ENCODE measurements at places on chromosomes 1 and 21.

DNA sequence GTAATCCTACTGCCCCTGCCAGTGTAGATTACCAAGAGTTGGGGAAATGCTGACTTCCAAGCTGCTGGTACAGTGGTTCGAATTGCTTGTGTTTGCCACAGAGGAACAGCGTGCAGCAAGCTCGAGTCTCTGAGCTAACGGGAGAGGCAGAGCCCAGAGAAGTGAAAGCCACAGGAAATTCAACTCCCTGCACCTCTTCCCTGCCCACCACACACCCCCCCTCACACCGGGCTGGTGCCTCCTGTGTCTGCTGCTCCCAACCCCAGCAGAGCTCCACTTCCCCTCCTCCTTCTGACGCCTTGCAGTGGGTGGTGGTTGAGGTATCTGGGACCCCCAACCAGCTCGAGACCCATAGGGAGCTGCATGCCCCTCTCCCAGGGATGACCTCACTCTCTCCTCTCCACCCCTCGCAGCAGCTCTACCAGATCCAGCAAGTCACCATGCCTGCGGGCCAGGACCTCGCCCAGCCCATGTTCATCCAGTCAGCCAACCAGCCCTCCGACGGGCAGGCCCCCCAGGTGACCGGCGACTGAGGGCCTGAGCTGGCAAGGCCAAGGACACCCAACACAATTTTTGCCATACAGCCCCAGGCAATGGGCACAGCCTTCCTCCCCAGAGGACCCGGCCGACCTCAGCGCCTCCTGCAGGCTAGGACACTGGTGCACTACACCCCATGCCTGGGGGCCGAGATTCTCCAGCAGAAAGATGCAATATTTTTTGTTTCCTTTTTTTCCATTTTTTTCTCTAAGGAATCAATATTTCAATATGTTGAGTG lies 13.1 kb upstream of the KCNQ4 start:
- no peak for DNase-seq

DNA sequence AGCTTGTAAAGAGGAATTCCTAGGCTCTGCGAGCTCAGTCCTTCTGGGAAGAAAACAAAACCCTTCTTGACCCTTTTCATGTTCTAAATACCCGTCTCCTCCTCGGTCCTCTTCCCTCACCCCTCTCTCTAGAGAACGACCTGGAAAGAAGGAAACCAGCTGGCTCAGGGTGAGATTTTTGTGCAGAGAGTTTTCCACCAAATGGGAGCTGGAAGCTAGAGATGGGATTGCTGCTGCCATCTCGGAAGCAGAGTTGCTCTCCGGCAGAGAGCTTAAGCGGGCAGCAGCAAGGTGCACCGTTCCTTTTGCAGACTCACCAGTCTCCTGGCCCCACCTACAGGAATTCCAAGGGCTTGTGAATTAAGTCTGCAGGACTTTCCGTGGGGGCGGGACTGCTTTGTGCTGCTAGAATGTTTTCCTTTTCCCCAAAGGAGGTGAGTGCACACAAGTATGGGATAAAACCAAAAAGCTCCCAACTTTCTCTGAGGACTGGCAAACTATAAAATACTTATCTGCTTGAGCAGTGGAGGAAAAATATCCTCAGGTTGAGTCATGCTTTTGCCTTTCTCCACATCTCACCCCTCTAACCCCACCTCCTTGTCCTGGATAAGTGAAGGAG lies 29.1 kb upstream of the KIAA0040 start:
- DNase-seq: no peak

DNA sequence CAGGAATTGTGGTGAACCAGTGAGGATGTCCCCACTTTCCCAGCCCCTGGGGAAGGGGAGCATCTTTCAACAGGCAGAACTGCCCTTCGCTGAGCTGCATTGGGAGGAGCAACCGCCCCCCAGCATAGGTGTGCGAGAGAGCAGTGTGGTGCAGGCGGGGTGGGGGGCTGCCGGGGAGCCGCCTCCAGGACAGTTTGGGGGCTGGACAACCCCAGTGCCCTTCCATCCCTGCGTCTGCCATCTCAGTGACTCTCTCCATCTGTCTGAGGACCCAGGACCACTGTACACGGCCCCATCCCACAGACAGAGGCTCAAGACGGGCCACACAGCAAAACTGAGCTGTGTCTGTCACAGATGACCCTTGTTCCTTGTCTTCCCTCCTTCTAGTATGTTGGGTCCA lies 14.2 kb downstream of the PODN start:
- DNase-seq: no peak

GRCh38 chr21:35057428-35057827 lies 8.3 kb upstream of the RUNX1 start:
- no peak for DNase-seq

- DNase-seq: no peak
Observed at GRCh38 chr1:201573923-201574322, 35.0 kb downstream of the NAV1 start.

GRCh38 chr1:62398377-62398776 lies 38.5 kb upstream of the USP1 start:
- DNase-seq: peak; percentile 37

Data from fibroblast of skin of left biceps (primary cell).